ENCODE measurements at places on chromosomes 4 and X. TPM values are rescaled to one million over a fixed set of nuclear protein-coding genes. Genes with fewer than 3 reads are reported as not detected.

GRCh38 chr4:83581411-83582288, 45.7 kb downstream of the GPAT3 start:
- no peaks in the 10 kb centered on the region for H3K36me3 ChIP-seq
- no peak overlapping the region for H3K27ac ChIP-seq
- no peaks in the 10 kb centered on the region for H3K27me3 ChIP-seq
- DNase-seq = no peak
- peaks cover 13% of the 10 kb centered on the region for H3K4me1 ChIP-seq

DNA sequence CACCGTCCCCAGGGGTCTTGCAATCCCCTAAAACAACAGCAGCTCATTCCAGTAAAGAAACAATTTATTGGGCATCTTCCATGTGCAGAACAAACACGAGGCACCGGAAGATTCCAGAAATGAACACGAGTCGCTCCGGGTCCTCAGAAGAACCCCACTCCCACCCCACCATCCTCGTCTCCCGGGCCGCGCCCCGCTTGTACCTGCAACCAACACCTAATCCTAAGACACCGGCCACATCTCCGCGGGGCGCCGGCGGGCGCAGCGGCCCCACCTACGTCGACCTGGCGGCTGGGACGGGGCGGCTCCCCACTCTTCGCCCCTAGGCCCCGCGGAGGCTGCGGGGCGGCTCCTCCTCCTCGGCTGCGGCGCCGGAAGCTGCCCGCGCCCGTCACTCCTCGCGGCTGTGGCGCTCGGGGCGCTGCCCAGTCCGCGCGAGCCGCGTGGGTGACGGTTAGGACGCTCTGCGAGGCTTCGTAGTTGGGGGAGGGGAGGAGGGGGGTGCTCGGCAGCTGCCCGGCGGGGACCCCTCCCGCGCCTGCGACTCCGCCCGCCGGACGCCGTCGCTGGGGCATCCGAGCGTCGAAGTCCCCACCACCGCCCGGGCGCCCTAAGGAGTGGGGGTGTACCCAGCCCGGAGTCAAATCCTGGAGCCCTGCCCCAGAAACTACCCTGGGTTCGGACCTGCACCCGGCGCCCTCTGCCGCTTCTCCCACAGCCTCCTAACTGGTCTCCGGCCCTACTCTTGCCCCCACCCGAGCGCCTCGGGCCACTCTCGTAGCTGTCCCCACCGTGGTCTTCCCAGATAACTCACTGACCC, at the start of gene CCDC158:
CCDC158 (minus strand) TSS at position 380 of the 820 bp plus-strand sequence. CDS start 17,934 bp downstream, outside the sequence.
- no peaks in the 10 kb centered on the region for H3K36me3 ChIP-seq
- peak; percentile 88 for DNase-seq
- no peak within 1 kb of the TSS for H3K27ac ChIP-seq
- H3K27me3 ChIP-seq = no peaks in the 10 kb centered on the region
- peak within 1 kb of the TSS; percentile 37 for H3K4me3 ChIP-seq

- no peak overlapping the region for H3K27ac ChIP-seq
- H3K36me3 ChIP-seq = no peaks in the 10 kb centered on the region
- DNase-seq = peak; percentile 36
- H3K4me3 ChIP-seq = no peak overlapping the region
- no peaks in the 10 kb centered on the region for H3K27me3 ChIP-seq
Measured at GRCh38 chr4:173171987-173172386, 3.4 kb downstream of the GALNT7 start.

Gene TRO
- total RNA-seq = 9.4 TPM

GRCh38 chr4:168634276-168634802, 137.5 kb downstream of the PALLD start:
- peaks cover 13% of the 10 kb centered on the region for H3K4me1 ChIP-seq
- DNase-seq = no peak
- no peaks in the 10 kb centered on the region for H3K36me3 ChIP-seq

DNA sequence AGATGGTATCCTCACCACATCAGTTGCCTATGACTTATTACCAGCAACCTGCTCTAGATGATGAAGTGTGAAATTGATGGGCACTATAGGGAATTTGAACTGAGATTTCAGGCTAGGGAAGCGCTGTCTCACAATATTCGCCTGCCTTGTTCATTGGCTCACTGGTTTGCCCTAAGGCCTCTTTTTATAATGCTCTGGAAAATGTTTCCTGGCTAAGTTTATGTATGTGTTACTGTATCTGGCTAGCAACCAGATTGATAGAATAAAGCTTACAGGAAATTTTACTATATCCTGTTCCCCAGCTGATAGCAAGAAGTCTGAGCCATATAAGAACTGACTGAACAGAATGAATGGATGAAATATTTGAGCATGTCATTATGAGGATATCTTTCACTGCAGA, 71.6 kb downstream of the GSTCD start:
- H3K27me3 ChIP-seq = no peaks in the 10 kb centered on the region
- no peaks in the 10 kb centered on the region for H3K36me3 ChIP-seq
- H3K4me3 ChIP-seq = no peak overlapping the region
- no peak for DNase-seq
- H3K27ac ChIP-seq = no peak overlapping the region

DNA sequence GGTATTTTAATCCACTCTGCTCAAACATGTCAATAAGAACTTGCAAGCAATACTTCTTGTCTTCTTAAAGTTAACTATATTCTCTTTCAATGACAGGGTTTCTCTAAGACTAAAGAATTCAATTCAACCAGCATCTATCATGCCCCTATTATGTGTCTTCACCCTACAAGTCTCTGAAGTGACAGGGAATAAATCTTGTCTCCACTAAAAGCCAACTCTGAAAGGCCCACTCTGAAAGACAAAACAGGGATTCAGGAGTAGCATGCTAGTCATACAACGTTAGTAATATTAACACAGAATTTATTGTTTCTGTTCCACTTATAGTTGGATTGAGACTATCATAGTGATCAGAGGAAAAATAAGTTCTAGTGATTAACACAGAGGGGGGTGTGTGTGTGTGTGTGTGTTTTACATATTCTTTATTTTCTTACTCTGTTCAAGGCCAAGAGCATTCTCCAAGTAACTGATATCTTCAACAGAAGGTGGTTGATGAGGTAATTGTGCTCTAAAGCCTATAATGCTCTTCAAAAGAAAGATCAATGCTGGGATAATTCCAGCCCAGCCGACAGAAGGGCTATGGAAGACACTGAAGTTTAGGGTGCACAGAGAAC, 122.4 kb upstream of the DCLK2 start:
- no peak overlapping the region for H3K27ac ChIP-seq
- H3K27me3 ChIP-seq = no peaks in the 10 kb centered on the region
- no peaks in the 10 kb centered on the region for H3K36me3 ChIP-seq
- no peak for DNase-seq

- no peak for DNase-seq
- H3K27ac ChIP-seq = no peak overlapping the region
- no peaks in the 10 kb centered on the region for H3K36me3 ChIP-seq
- no peaks in the 10 kb centered on the region for H3K27me3 ChIP-seq
Measured at GRCh38 chr4:140315970-140316369, 57.5 kb upstream of the SCOC start.

Gene UGT8
- total RNA-seq = 1.4 TPM

- H3K27me3 ChIP-seq = no peaks in the 10 kb centered on the region
- no peaks in the 10 kb centered on the region for H3K4me1 ChIP-seq
- H3K36me3 ChIP-seq = peaks cover 24% of the 10 kb centered on the region
Measured at GRCh38 chr4:139715746-139716391, 50.2 kb downstream of the MGST2 start.

Gene DCAF12L2
- not detected for total RNA-seq

DNA sequence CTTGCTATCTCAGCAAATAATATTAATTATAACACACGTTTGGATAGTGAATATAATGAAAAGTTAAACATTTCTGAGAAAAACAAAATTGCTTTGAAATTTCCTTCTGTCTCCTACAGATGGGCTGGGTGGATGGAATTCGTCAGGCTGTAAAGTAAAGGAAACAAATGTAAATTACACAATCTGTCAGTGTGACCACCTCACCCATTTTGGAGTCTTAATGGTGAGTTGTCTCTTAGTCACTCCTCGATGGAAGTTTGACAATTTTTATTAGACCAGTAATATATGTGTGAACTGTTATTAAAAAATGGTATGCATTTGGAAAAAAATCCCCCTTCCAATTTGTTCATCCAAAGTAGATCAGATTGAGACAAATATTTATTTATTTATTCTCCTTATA, 92.5 kb upstream of the BRS3 start:
- no peak for DNase-seq
- no peak overlapping the region for H3K27ac ChIP-seq
- H3K4me3 ChIP-seq = no peak overlapping the region
- H3K36me3 ChIP-seq = no peaks in the 10 kb centered on the region
- no peaks in the 10 kb centered on the region for H3K27me3 ChIP-seq
- no peaks in the 10 kb centered on the region for H3K4me1 ChIP-seq

Gene RXFP1
- total RNA-seq = 3.5 TPM

GRCh38 chr4:147851135-147851534, 119.2 kb downstream of the ARHGAP10 start:
- no peaks in the 10 kb centered on the region for H3K27me3 ChIP-seq
- H3K36me3 ChIP-seq = peaks cover 4% of the 10 kb centered on the region
- H3K4me1 ChIP-seq = no peaks in the 10 kb centered on the region
- DNase-seq = no peak

GRCh38 chr4:172147687-172148086, 334.5 kb downstream of the GALNTL6 start:
- no peak for DNase-seq
- H3K27ac ChIP-seq = no peak overlapping the region
- no peak overlapping the region for H3K4me3 ChIP-seq
- no peaks in the 10 kb centered on the region for H3K27me3 ChIP-seq

DNA sequence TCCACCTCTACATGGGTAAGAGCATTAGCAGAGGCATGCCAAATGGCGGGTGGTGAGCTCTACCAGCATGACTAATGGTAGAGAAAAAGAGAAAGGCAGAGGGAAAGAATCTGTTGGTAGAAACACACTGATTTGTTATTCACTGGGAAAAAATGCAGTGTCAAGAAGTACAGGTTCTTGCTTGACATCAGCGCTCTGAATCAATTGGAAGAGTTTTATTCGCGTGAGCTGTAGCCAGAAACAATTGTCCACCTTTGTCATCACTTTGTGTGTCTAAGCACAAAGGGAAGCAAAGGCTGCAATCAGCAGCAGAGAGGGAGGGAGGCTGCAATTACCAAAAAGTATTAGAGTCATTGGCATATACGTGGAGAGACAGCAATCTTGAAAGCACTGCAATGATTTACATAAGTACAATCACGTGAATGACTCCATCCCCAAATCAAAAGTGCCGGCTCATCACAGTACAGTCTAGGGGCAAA, 67.7 kb upstream of the HS3ST1 start:
- no peaks in the 10 kb centered on the region for H3K27me3 ChIP-seq
- no peaks in the 10 kb centered on the region for H3K4me1 ChIP-seq
- H3K36me3 ChIP-seq = no peaks in the 10 kb centered on the region
- H3K27ac ChIP-seq = no peak overlapping the region
- no peak overlapping the region for H3K4me3 ChIP-seq
- DNase-seq = no peak

DNA sequence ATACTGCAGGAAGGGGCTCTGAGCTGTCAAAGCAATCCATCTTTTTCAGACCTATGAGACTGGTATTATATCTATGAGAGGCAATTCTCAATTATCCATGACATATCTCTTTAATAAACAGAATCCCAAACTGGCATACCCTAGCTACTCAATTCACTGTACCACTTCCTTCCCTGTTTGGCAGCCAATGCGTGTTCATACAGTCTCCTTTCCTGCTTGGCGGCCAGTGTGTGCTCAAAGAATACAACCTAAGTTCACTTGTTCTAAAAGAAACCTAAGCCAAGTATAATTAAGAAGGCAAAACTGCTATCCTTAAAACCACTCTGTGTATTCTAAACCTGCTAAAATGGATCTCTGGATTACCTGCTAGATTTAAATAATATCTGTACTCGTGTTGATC, 38.3 kb downstream of the ARHGEF9 start:
- no peaks in the 10 kb centered on the region for H3K4me1 ChIP-seq
- no peak overlapping the region for H3K27ac ChIP-seq
- no peaks in the 10 kb centered on the region for H3K36me3 ChIP-seq
- H3K4me3 ChIP-seq = no peak overlapping the region

Gene L1CAM
- total RNA-seq = 10.0 TPM

Gene RASL11B
- not detected for total RNA-seq

All from upper lobe of left lung (tissue), 6 donors.